ENCODE measurements at places on chromosomes 5 and 9.

- DNase-seq: peak; percentile 55
Measured at GRCh38 chr5:136174021-136174659, 18.8 kb downstream of the SMIM32 start.

- no peak for DNase-seq
Measured at GRCh38 chr5:118933703-118934102, 54.6 kb downstream of the DTWD2 start.

DNA sequence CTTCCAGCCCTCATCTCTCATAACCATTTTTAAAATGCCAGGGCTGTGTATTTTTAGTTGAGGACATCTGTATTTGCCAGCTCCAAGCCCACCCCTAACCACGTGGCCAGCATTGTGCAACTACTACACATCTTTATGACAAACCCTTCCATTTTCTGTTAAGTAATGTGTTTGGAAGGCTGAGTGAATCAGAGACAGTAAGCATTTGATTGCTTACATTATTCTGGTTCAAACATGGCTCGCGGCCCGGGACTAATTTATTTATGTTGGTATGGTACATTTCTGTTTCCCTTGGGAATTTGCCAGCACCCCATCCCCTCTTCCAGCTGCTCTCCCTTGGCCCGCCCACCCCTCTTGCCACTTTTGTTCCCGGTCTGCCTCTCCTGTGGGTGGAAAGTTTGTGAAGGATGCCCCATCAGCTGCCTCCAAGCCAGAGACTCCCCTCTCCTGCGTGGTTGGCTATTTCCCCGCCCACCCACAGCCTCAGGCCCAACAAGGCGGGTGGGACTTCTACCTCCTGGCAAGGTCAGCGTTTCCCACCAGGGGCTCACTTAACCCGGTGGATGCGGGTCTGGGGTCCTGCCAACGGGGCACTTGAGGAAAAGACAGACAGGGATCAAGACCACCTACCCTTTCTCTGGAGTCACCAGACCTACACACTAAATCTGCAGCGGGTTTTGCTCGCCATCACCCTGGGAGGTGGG, 162.2 kb downstream of the HSD17B3 start:
- DNase-seq: no peak

GRCh38 chr9:136147038-136147889, 28.6 kb upstream of the TMEM250 start:
- no peak for DNase-seq

DNA sequence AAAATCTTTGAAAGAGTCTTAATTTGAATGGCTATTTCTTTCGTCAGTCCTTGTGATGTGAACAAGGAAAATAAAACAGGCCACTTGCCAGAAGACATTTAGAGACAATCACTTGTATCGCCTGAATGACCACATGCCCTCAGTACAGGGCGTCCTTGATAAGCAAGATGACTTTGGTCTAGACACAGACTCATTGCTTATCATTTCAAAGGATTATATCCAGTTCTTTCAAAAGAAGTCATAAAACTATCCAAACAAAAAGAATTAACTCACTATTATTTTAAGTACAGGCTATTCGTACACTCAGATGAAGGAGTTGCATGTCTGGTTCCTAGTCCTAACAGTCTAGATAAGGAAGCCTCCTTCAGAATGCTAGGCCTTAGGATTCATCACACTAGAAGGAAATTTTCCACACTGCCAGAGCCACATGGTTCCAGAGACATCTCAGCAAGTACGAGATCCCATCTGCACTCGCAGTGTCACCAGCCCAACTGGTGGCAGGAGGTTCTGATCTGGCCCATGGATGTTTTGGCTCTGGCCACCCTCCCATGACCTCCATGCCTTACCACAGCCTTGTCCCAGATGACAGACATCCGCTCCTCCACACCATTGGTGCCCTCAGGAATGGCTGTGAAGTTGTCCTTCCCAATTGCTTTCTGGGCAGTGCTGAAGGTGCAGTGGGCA, 109.6 kb downstream of the DPYSL3 start:
- DNase-seq: no peak

DNA sequence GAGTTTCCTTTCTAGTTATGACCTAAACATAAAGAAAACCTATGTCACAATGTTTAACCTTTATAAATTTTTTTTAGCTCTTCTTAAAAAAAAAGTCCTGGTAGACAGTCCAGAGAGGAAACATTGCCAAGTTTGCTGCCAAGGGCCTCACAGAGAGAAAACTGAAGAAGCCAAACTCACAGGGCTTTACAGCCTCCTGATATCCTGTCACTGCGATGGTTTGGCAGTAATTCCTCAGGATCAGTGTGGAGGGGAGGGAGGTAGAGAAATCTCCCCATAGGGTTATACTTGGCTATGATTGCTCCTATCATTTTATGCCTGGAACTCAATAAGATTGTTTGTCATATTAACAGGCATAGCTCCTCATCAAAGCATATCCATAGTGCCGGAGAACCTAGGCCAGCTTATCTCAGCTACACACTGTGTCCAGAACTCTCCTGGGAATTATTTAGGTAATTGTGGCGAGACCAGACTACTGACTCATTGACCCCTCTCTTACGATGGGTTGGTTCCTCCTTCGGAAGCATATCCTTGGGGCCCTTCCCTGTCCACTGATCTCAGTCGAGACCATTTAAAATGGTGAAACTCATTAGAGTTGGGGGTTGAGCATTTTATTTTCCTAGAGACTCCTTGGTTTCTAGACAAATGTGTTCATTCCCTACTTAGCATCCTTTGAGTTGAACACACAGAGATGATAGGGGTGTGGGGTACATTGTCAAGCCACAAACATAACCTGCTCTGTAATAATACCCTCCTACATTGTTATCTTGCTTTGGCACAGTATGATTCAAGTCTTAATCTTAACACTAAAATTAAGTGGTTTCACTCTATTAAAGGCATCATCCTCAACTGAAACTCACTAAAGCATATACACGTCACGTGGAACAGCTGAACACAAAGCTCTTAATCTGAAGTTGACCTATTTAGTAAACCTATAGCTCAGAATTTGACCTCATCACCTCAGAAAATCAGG, 53.4 kb upstream of the TMC1 start:
- DNase-seq: no peak

DNA sequence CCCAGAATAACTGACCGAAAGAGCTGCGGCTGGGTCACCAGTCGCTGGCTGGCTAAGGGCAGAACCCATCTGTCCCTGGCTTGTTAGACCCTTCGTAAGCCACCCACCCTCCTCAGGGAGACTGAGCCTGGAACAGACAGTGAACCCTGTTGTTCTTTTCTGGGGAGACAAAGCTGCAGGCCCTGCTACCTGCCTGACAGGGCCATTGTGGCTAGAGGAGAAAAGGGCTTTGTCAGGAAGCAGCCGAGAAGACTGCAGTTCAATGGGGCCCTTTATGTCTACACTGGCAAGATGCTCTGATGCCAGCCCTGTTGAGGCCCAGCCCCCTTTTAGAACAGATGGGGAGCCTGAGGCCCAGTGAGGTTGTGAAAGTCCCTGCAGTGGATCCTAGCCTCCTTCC, 3.7 kb upstream of the NIPAL4 start:
- DNase-seq: no peak

GRCh38 chr5:43676083-43676840, 73.3 kb downstream of the NNT start:
- no peak for DNase-seq

DNA sequence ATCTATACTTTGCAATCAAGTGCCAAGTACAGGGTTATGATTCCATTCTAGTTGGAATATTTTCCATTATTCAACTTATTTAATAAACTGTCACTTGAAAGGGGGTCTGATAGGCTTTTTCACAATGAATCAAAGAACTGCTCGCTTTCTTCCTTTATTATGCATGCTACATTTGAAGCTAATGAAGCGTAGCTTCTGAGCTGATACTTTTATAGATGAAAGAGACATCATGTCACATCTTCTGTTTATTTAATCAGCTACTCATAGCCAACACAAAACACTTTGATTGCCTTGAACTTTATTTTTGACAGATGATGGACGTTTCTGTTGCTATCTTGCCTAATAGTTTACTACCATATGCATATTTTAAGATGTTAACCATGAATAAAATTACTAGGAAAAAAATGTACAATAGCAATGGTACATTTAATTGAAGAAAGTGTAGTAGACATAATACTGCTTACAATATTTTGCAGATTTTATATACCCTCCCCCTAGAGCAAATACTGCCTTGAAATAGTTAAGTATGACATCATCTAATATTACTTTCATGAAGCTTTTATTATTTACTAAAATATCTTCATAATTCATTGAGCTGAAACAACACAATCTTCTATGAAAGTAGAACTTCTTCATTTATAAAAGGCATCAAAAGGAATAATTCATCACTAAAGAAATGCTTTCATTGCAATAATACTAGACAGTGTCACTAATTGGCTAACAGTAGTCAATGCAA, 529.3 kb upstream of the TYRP1 start:
- no peak for DNase-seq

DNA sequence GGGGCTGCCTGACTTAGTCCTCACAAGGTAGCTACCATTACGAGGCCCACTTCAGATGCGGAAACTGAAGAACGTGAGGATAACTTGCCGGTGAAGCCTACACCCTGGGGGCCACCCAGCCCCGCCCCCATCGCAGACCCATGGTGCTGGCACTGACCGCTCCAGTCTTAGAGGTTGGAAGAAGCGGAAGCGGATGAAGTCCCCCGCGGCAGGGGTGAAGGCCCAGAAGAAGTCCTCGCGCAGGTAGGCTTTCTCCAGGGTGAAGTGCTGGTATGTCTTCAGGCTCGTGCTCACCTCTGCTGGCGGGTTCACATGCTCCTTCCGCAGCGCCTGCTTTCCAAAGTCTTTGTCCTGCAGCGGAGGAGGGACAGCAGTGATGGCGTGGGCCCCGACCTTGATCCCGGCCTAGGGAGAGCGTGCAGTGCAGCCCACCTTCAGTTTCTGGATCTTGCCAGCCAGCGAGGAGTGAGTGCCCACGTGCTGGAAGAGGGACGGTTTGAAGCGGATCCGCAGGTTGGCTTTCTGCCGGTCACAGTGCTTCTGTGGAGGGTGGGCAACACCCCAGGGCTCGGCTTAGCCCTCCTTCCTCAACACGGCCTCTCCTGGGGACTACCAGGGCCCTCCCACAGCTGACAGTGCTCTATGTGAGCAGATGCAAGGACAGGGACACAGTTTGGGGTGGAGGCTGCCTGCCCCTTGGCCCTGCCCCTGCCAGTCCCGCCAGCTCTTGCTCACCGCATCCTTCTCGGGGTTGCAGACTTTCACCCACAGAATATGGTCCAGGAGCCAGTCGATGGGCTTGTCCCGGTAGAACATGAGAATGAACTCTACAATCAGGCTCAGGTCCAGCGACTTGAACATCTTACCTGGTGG, 5.2 kb downstream of the LTC4S start:
- no peak for DNase-seq

GRCh38 chr9:90189306-90189705, 453.3 kb downstream of the DIRAS2 start:
- no peak for DNase-seq

DNA sequence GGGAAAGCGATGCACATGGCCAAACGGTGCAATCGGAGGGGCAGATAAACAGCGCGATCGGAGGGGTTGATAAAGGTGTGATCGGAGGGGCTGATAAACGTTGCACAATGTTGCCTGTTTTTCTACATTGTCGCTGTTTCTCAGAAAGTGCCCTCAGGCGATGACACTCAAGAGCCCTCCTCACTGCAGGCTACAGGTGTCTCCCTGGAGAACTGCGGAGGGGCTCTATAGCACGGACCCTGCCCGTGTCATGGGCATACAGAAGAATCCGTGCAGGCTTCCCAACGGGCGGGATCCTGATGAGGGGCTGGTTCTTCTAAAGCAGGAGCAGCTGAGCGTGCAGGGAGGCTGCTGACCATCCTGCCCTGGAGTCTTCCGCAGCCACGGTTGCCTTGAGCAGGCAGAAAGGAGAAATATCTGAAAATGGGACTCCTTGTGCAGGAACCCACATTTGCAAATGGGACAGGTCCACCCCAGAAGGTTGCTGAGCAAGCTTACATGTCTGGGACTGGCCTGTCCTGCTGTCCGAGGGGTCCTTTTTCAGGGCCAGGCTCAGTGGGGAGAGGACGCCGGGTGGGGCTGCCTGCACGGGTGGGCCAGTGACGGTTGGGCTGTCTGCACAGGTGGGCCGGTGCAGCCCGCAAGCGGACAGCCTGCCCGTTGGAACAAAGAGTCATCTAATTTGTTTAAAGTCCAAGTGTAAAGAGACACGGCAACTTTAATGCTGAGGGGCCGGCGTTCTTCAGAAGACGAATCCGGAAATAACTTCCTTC, 25.1 kb upstream of the LPCAT1 start:
- DNase-seq: no peak

DNA sequence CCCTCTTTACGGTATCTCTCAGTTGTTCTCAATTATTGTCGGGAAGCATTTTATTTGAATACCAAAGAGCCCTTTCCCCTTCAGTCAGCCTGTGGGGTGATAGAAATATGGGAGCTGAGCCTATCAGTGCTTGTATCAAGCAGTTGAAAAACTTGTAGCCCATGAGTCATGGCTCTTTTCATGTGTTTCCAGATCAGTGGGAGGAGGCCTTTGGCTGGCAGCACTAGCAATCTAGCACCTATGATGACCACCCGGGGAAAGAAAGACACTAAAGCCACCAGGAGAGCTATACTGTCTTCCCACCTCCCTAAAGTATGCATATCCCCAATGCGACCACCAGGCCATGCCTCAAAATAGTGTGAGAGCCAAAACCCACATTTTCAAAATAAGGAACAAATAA, 696.9 kb upstream of the C9orf72 start:
- no peak for DNase-seq

GRCh38 chr9:68797116-68797515, 92.1 kb downstream of the PIP5K1B start:
- no peak for DNase-seq

GRCh38 chr5:65128226-65128625, 353.5 kb downstream of the ADAMTS6 start:
- peak; percentile 15 for DNase-seq

GRCh38 chr5:71782393-71782770, 63.3 kb downstream of the CARTPT start:
- no peak for DNase-seq

GRCh38 chr5:131436081-131436480, 172.2 kb downstream of the CDC42SE2 start:
- DNase-seq: no peak

- DNase-seq: no peak
Measured at GRCh38 chr9:121499177-121499426, 542 bp downstream of the GGTA1 start.

- DNase-seq: no peak
Measured at GRCh38 chr9:76136986-76137385, 246.5 kb downstream of the PCSK5 start.

GRCh38 chr9:8560560-8561525, 761.3 kb upstream of the DMAC1 start:
- no peak for DNase-seq

GRCh38 chr5:131710391-131710790, 75.4 kb upstream of the RAPGEF6 start:
- no peak for DNase-seq

DNA sequence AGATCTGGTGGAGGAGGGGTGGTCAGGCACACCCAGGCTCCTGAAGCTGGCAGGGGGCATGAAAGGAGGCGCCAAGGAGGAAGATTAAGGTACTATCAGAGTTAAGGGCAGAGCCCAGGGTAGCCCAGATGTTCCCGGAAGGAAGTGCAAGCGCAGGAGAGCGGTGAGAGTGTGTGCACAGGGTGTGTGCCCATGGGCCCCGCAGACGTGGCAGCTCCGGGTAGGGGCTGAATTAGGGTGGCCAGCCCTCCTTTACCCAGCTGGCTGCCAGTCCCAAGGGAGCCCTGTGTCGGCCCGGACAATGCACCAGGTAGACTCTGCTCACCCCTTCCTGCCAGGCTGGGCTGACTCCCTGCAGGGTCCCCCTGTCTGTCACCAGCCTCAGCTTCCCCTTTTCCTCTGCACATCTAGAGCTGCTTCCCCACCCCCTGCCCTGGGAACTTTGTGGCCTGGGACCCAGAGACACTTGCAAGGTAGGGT, at the start of gene SMIM33:
TSS of gene SMIM33 (plus strand) at position 184 of the 480 bp plus-strand sequence. CDS start at position 302, 118 bp downstream.
- no peak for DNase-seq

Measured in HEK293T (cell line).